ENCODE measurements at places on chromosomes 7 and 10. TPM values are rescaled to one million over a fixed set of nuclear protein-coding genes. Genes with fewer than 3 reads are reported as not detected.
A peak's percentile ranks its signal among the peaks of the same experiment; 100 is the strongest.

PCDH15 gene
- 17.4 TPM for total RNA-seq

GRCh38 chr7:139422126-139422525, 61.3 kb downstream of the KLRG2 start:
- no peak for DNase-seq

GRCh38 chr10:19756919-19757318, 59.3 kb upstream of the PLXDC2 start:
- DNase-seq: no peak

ASZ1 gene
- not detected for total RNA-seq

PNLIPRP1 gene
- total RNA-seq: not detected

HDAC9 gene
- total RNA-seq: 28.3 TPM

GRCh38 chr10:24716295-24716694, 7.4 kb downstream of the ARHGAP21 start:
- DNase-seq: no peak

- no peak for DNase-seq
Observed at GRCh38 chr10:92662848-92663247, 26.9 kb upstream of the HHEX start.

GRCh38 chr10:89095701-89096391, 105.2 kb downstream of the FAS start:
- DNase-seq: no peak

- DNase-seq: no peak
Observed at GRCh38 chr7:91168871-91169829, 95.1 kb upstream of the FZD1 start.

DNA sequence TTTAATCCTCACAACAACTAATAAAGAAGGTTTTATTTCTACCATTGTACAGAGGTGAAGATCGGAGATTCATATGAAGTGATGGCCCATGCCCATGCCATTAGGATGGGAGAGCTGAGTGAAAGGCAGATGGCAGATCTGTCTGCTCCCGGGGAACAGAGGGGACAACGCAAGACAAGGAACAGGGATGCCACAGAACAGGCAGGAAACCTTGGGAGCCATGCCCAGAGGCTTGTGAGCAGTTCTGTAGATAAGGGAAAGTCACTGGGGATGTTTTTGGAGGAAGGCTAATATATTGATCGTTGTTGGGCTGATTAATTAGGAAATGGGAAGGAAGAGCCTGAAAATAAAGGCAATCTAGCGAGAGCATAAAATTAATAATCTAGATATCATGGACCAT, 73.1 kb upstream of the ITGB1 start:
- DNase-seq: no peak

DNA sequence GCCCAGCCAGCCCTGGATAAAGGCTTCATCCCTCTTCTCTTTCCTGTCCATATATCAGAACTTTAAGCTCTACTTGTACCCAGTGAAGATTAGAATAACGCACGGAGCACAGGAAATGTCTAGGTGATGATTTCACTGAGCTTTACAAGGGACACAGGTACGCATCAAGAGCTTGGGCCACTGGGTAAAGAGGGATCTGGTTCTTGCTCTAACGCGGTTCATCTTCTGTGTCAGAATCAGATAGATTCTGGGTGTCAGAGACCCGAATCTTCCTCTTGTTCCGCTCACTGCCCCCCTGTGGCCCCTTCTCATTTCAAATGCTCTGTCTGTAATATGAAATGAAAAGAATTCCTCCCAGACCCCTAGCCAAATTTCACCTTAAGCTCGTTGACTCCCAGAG, 24.7 kb downstream of the IL2RA start:
- DNase-seq: no peak

PDK4 gene
- not detected for total RNA-seq

DNA sequence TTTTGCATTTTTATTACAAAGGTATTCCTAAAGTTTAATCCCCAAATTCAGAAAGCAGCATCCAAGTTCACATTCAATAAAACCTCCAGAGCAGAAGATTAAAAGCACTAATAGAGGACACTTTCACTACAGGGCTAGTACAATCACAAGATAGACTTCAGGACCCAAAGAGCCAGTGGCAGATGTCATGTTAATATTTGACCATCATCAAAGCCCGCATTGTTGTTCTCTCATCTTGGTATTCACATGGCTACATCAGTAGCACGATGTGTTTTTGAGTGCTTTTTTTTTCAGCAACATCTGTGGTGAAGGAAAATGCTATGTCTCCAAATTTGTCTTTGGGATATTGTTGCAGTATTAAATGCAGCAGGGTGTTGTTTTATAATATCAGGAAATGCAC, 134.3 kb downstream of the ARL4A start:
- DNase-seq: no peak

- no peak for DNase-seq
Observed at GRCh38 chr10:86397120-86397519, 30.5 kb upstream of the GRID1 start.

DNA sequence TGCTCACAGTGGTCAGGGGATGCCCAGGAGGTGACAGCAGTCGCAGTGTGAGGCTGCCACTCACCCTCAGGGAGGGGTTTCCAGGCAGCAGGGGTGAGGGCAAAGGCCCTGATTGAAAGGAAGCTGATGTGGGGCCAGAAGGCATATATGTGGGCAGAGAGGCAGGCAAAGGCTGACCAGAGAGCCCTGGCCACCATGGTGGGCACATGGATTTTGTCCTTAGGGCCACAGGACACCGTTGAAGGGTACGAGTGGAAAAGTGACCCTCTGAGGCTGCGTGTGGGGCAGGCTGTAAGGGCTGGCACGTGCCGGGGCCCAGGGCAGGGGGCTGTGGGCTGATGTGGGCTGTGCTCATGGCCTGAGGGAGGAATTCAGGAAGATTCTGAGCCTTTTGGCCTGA, 57.5 kb upstream of the ZNF32 start:
- DNase-seq: no peak

GRCh38 chr7:138064856-138065357, 11.4 kb upstream of the AKR1D1 start:
- no peak for DNase-seq

TAC1 gene
- total RNA-seq: 0.45 TPM

GRCh38 chr10:80515941-80516340, 21.8 kb upstream of the SH2D4B start:
- DNase-seq: no peak

DNA sequence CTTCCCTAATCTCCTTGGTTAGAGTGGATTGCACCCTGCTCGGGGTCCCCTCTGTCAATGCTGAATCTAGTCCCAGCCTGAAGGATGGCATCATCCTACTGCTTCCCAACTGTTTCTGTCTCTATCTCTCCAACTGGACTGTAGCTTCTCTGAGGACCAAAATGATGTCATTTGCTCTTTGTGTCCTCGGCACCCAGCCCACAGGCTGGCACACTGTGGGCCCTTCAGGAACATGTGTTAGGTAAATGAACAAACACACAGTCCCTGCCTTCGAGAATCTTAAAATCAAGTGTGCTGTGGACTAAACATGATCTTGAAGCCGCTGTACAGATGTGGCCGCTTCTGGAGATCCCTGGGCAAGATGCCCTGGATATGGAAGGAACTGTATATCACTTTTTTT, 5.0 kb upstream of the CDH23 start:
- DNase-seq: no peak

GRCh38 chr10:132814469-132814856, 28.5 kb upstream of the NKX6-2 start:
- DNase-seq: no peak

GRCh38 chr7:17487343-17487742, 188.9 kb downstream of the AHR start:
- DNase-seq: no peak

- no peak for DNase-seq
Observed at GRCh38 chr7:45082031-45082830, 6.5 kb downstream of the NACAD start.

VSTM2A gene
- 1.0 TPM for total RNA-seq

- DNase-seq: no peak
Observed at GRCh38 chr7:117819558-117819957, 53.7 kb downstream of the CTTNBP2 start.

DNA sequence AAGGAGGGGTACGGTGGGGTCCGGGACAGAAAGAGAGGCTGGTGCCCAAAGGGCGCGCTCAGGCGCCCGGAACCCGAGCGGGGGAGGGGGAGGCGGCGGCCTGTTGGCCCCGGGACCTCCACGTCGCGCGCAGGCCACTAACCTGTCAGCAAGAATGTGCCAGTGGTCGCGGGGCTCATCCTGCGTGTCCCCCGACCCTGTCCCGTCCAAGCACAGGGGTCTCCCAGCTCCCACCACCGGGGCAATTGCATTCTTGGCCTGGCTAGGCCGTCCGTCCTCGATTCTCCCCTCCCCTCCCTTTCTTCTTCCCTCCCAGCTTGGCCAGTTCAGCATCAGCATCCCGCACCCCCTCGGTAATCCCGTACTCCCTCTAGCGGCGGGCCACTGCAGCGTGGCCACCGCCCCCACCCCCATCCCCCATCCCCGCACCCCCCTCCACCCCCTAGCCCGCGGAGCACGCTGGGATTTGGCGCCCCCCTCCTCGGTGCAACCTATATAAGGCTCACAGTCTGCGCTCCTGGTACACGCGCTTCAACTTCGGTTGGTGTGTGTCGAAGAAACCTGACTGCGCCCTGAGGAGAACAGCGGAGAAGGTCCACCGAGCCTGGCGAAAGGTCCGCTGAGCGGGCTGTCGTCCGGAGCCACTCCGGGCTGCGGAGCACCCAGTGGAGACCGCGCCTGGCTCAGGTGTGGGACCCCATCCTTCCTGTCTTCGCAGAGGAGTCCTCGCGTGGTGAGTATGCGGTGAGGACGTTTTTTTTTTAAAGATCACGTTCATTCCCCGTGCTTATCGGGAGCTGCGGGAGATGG, at the start of gene SGCE:
SGCE (minus strand) TSS at position 286 of the 810 bp plus-strand sequence; CDS start at position 251, 35 bp downstream.
- DNase-seq: peak; percentile 84

- DNase-seq: no peak
Observed at GRCh38 chr10:74223755-74224529, 72.9 kb downstream of the ADK start.

GRCh38 chr7:47943676-47944474, 4.4 kb downstream of the PKD1L1 start:
- no peak for DNase-seq

DNA sequence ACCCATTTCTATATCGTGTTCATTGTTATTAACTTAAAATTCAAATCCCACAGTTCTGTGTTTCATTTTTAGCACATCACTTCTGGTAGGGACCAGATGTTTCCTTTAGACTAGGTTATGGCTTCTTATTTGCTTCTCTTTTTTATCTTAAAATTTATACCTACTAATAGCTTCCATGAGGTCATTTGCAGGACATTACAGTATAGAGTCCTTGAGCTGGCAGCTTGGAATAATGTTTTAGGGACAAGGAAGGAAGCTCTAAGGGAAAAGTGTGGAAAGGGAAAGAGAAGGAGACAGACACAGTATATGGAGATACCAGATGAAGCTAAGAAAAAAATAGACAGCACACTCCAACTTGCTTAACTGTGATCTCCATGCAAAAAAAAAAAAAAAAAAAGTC, 48.8 kb upstream of the CD36 start:
- no peak for DNase-seq

PRPS1L1 gene
- total RNA-seq: not detected

GRCh38 chr10:17743437-17743836, 8.6 kb upstream of the TMEM236 start:
- DNase-seq: no peak

DNA sequence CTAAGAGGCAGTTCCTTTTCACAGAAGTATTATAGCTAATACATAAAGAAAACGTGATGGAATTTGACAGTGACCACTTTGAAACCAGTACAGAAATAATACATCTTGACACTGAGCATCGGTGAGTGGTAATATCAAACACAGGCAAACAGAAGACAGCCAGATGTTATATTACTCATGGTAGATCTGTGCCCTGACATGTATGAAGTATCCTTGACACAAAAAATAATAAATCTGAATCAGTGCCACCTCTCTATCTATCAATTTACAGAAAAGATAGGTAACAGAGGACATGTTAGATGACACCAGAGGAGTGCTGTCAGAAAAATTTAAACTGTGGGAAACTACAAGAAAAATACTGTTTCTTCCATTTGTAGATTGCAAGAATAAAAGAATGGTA, 217.4 kb upstream of the POT1 start:
- no peak for DNase-seq

CLCN1 gene
- 0.09 TPM for total RNA-seq

GRCh38 chr10:62912086-62912485, 95.9 kb upstream of the EGR2 start:
- no peak for DNase-seq

BCCIP gene
- 89.7 TPM for total RNA-seq

- no peak for DNase-seq
Observed at GRCh38 chr10:31749981-31750840, 178.4 kb downstream of the ARHGAP12 start.

DNA sequence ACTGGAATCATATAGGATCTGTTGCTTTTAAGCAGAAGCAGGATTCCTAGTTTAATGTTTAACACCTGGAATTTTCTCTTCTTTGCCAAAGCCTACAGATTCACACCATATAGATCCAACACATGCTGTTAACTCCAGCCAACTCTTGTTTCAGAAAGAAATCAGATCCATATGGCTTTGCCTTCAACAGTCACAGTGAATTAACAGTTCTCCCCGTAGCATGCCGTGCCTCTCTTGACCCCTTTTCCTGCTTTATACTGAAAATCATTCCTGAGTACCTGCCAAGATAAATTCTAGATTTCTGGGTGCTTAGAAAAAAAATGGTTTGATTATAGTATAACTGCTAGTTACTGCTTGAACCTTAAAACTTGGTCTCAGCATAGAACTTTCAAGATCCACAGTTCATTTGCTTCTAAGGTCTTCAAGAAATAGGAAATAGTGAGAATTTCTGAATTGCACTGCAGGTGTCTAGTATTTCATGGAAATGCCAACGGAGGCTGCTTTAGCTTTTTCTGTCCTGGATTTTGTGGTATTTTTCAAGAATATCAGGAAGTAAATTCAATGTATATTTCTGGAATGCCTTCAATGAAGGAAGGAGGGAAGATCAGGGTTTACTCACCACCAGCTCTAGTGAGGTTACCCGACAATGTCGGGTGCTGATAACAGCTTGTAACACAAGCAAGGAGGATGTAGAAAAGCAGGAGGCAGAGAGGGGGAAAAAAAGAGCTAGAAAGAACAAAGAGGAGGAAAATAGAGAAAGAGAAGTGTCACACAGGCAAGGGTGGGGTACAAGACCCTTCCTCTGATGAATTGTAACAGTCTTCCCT, 6.6 kb downstream of the AASS start:
- DNase-seq: no peak

TRIM73 gene
- 6.8 TPM for total RNA-seq
